Thoracic aorta endothelial cell (primary cell): ENCODE measurements at places on chromosomes 6 and 20. TPM values are rescaled to one million over a fixed set of nuclear protein-coding genes. Genes with fewer than 3 reads are reported as not detected.

The LCA5 gene
- 6.8 and 7.3 TPM in 2 replicates for total RNA-seq

The CST4 gene
- total RNA-seq, result not detected in 2 replicates

The SPATS1 gene
- not detected in 2 replicates for total RNA-seq

The HCK gene
- not detected in 2 replicates for total RNA-seq

The NELFE gene
- total RNA-seq, result 99.7 and 101 TPM in 2 replicates

The IYD gene
- total RNA-seq, result not detected in 2 replicates

The PTPRK gene
- 108 and 121 TPM in 2 replicates for total RNA-seq

The RAET1E gene
- 0.43 TPM in 1 of 2 replicates, not detected in the other for total RNA-seq

The GTSF1L gene
- not detected in 2 replicates for total RNA-seq

The STXBP5 gene
- total RNA-seq, result 43.4 TPM in 2 replicates
